ENCODE measurements at places on chromosomes 5 and 9. TPM values are rescaled to one million over a fixed set of nuclear protein-coding genes. Genes with fewer than 3 reads are reported as not detected.

The NSG2 gene
- 3.1 TPM for total RNA-seq

The PRDM9 gene
- not detected for total RNA-seq

The PCDH12 gene
- total RNA-seq, result 0.25 TPM

The MLANA gene
- total RNA-seq, result not detected

The TXNDC8 gene
- total RNA-seq, result not detected

The PNPLA7 gene
- total RNA-seq, result 1.8 TPM

The GDA gene
- 12.3 TPM for total RNA-seq

The IFNK gene
- total RNA-seq, result not detected

The GAS1 gene
- total RNA-seq, result 24.6 TPM

The GFPT2 gene
- 11.1 TPM for total RNA-seq

The PCDHGA2 gene
- total RNA-seq, result 0.32 TPM

The LCN1 gene
- not detected for total RNA-seq

The TRIM7 gene
- not detected for total RNA-seq

The DEPDC1B gene
- total RNA-seq, result 60.4 TPM

The SARDH gene
- total RNA-seq, result 4.5 TPM

The ZSWIM6 gene
- 34.3 TPM for total RNA-seq

The NUDCD2 gene
- total RNA-seq, result 43.7 TPM

The MED10 gene
- total RNA-seq, result 29.0 TPM

The ZNF366 gene
- total RNA-seq, result not detected

The FANCG gene
- 126 TPM for total RNA-seq

The CCNI2 gene
- not detected for total RNA-seq

The SLC4A9 gene
- total RNA-seq, result not detected

The TGFBI gene
- total RNA-seq, result 4.6 TPM

The GPRIN1 gene
- total RNA-seq, result 35.9 TPM

The NUP214 gene
- 77.9 TPM for total RNA-seq

The FOXI1 gene
- total RNA-seq, result not detected

The UNC13B gene
- 58.0 TPM for total RNA-seq

The RPL12 gene
- 1,237 TPM for total RNA-seq

The GPSM1 gene
- 56.7 TPM for total RNA-seq

The ANKRD55 gene
- 0.16 TPM for total RNA-seq

The MOB3B gene
- 21.8 TPM for total RNA-seq

The ANAPC2 gene
- 69.3 TPM for total RNA-seq

The TMEFF1 gene
- total RNA-seq, result 43.1 TPM

The CEL gene
- total RNA-seq, result 3.5 TPM

The KLF9 gene
- total RNA-seq, result 0.19 TPM

The NPR3 gene
- 8.5 TPM for total RNA-seq

The GARNL3 gene
- 10.5 TPM for total RNA-seq

The FGF1 gene
- not detected for total RNA-seq

The RARS1 gene
- 87.6 TPM for total RNA-seq

The GFI1B gene
- not detected for total RNA-seq

The PCDHB12 gene
- 3.1 TPM for total RNA-seq

The SOX30 gene
- total RNA-seq, result not detected

The NEUROG1 gene
- 7.3 TPM for total RNA-seq

The C5orf52 gene
- total RNA-seq, result not detected

The PCDHB14 gene
- 5.5 TPM for total RNA-seq

The DCP2 gene
- 96.1 TPM for total RNA-seq

The ANKRD34B gene
- 0.05 TPM for total RNA-seq

The ST8SIA4 gene
- 5.9 TPM for total RNA-seq

The SLC36A3 gene
- total RNA-seq, result not detected

The C9orf152 gene
- total RNA-seq, result not detected

The ENC1 gene
- total RNA-seq, result 135 TPM

The ADGRV1 gene
- 43.4 TPM for total RNA-seq

The PITX1 gene
- total RNA-seq, result not detected

The MRNIP gene
- total RNA-seq, result 42.2 TPM

The PCDHGB1 gene
- total RNA-seq, result 2.8 TPM

The PCDHA11 gene
- total RNA-seq, result 6.5 TPM

The BTNL3 gene
- not detected for total RNA-seq

All from neural crest cell (in vitro differentiated cells).